ENCODE measurements at places on chromosomes 1 and 21. TPM values are rescaled to one million over a fixed set of nuclear protein-coding genes. Genes with fewer than 3 reads are reported as not detected.

DNA sequence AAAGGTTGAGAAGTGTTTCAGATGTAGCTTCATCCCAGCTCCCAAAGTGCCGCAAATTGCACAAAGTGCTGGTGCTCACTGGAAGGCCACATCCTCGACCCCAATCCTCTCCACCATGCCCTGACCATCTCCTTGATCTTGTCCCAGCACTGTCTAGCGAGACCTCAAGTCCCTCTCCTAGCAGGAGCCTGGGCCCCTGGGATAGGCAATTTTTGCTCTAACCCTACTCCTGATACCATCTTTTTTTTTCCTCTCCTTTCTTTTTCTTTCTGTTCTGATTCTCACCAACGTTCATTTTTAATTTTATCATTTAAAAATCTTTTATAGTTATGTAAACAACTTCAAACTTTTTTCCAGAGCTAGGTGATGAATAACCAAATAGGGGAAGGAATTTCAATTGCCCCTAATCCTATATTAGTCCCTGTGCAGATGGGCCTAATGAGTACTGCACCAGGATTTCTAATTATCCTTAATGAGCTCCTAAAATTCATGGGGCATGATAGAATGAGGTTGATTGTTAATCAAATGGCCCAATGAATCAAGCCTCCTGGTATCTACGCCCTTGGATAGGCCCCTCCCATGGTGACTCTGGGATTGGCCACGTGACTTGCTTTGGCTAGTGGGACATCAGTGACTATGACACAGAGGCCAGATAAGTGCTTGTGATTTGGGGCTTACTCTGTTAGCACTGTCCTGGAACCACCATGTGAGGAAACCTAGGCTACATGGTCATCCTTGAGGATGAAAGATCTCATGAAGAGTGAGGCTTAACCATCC lies 41.5 kb upstream of the TENT5B start:
- no peak for DNase-seq

- peak; percentile 74 for DNase-seq
Measured at GRCh38 chr21:36134803-36135390, at the start of gene CBR3. CBR3 (plus strand) TSS chr21:36135079; CDS start chr21:36135193, 114 bp downstream.

GRCh38 chr1:89953131-89953626 lies 41.7 kb upstream of the ZNF326 start:
- peak; percentile 36 for DNase-seq

GRCh38 chr1:93638307-93638847 lies 43.3 kb downstream of the BCAR3 start:
- DNase-seq, result peak; percentile 81

GRCh38 chr1:163796394-163796821 lies 474.7 kb downstream of the NUF2 start:
- DNase-seq, result peak; percentile 61

DNA sequence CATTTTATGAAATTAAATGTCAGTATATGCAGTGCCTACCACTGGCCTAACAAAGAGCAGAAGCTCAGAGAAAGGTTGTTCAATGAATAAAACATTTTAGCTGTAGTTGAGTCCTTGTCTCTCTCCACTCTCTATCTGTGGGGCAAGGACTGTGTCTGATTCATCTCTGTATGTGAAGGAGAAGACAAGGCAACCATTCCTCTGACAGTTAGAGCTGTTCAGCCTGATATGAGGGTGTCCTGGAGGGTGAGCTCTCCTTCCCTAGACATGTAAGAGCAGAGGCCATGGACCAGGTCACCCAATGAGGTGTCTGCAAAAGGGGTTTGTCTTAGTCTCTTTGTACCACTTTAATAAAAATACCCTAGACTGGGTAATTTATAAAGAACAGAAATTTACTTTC lies 4.5 kb upstream of the PDZK1IP1 start:
- no peak for DNase-seq

GRCh38 chr21:27693376-27693775 lies 726.5 kb upstream of the ADAMTS5 start:
- no peak for DNase-seq

GRCh38 chr1:15205586-15206346 lies 41.3 kb upstream of the FHAD1 start:
- DNase-seq, result no peak

GRCh38 chr1:210705086-210705485 lies 376.4 kb downstream of the HHAT start:
- no peak for DNase-seq

- no peak for DNase-seq
Measured at GRCh38 chr1:186985889-186986491, 157.2 kb downstream of the PLA2G4A start.

- DNase-seq, result no peak
Measured at GRCh38 chr1:233368789-233369130, 41.2 kb downstream of the MAP3K21 start.

- no peak for DNase-seq
Measured at GRCh38 chr1:227263869-227264268, 54.4 kb downstream of the CDC42BPA start.

DNA sequence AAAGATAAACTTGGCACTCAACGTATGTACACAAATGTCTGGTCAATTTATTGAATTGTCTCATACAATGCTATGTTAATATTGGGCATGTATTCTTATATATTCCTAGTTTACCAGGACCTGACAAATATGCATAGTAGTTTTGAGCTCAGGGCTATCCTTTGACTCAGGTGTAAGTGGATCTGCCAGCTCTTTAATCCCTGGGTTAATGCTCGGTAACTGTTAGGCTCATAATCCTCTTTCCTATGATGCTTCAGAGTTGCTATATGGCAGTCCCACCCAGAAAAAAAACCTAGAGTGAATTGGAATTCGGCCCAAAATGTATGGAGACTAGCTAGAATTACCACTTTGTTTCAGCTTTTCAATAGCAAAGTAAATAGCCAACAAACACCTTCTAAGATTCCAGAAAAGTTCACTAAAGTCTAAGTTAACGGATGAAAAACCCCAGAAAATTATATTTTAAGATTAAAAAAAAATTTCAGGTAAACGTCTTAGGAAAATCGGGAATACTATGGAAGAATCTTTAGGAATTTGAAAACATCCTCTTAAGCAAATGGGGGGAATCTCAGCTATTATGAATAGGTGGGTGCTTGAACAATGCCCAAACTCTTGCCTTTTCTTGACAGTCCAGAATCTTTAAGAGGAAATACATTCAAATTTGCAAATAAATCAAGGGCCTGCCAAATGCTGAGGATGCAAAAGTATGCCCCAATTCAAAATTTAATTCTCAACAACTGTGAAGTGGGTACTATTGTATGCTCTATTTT lies 10.9 kb downstream of the H3-3A start:
- DNase-seq, result no peak

GRCh38 chr1:216346526-216346925 lies 76.7 kb downstream of the USH2A start:
- DNase-seq, result no peak

DNA sequence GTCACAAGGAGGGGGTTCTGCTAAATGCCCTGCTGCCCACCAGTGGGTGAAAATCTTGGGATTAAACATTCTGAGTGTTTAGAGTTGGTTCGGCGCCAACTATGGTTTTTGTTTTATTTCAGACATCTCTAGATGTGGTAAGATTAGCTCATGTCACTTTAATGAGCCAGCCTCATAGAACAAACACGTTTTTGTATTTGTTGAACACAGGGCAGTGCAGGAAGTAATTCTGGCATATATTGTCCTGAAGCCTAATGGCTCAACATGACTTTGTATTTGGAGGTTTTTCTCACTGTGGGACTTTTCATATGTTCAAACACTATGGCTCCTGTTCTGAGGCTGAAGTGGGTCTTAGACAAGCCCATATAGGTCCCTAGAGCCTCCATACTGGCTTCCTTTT lies 107.8 kb downstream of the NGF start:
- DNase-seq, result peak; percentile 43

DNA sequence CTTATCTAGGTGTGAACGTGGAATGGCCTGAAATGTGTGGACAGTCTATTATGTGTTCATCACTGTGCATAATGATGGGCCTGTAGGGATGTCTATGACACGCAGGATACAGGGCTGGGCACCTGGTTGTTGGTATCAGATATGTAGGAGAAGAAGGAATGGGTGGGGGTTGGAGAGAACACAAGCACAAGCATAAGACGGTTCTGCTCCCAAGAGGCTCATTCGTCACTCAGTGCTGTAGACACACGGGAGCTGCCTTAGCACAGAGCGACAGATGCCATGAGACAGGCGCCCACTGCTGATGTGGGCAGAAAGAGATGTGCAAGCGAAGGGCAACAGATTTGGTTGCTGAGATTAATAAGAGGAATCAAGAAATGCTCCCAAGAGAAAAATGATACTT lies 256.2 kb downstream of the DISC1 start:
- DNase-seq, result no peak

Gene LRRC3
- polyA plus RNA-seq, result 0.76 TPM

Gene DCST1
- 0.13 TPM for polyA plus RNA-seq

Gene LDLRAD1
- 0.40 TPM for polyA plus RNA-seq

Gene IL22RA1
- 1.2 TPM for polyA plus RNA-seq

Gene SLC44A3
- 12.0 TPM for polyA plus RNA-seq

Gene RO60
- polyA plus RNA-seq, result 2.6 TPM

Gene TMEM79
- polyA plus RNA-seq, result 1.5 TPM

Gene CDKN2C
- polyA plus RNA-seq, result 12.5 TPM

Gene CEP350
- 4.9 TPM for polyA plus RNA-seq

Gene HAO2
- not detected for polyA plus RNA-seq

Gene CD34
- polyA plus RNA-seq, result 9.2 TPM

Gene SWT1
- 2.4 TPM for polyA plus RNA-seq

Measured in stomach (tissue), 19 donors.